Mucosa of gallbladder (tissue), 1 donor: ENCODE measurements at places on chromosomes 5 and 9.
A peak's percentile ranks its signal among the peaks of the same experiment; 100 is the strongest.

DNA sequence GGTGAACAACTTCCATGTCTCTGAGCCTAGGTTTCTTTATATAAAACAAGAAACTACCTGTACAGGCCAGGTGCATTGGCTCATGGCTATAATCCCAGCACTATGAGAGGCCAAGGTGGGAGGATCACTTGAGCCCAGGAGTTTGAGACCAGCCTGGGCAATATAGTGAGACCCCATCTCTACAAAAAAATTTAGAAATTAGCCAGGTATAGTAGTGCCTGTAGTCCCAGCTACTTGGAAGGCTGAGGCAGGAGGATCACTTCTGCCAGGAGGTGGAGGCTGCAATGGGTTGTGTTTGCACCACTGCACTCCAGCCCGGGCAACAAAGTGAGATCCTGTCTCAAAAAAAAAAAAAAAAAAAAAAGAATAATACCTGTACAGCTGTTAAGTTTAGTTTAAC lies 11.1 kb downstream of the FAM13B start:
- DNase-seq, result no peak

DNA sequence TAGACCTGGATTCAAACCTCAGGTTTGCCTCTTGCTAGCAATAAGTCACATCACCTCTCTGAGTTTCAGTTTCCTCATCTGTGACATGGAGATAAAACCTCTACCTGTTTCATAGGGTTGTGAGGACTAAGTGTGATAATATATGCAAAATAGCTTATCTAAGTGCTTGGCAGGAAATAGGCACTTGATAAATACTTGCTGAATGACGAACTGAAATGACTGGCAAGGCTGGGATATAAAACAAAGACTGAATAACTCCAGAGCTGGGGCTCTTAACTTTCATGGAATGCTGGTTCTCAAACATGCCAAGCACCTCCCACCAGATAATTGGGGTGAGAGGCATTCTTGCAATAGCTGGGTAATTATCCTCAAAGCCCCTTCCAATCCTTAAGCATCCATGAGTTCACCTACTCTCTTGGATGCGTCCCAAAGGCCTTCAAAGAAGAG lies 87.6 kb downstream of the ADRB2 start:
- no peak for DNase-seq

DNA sequence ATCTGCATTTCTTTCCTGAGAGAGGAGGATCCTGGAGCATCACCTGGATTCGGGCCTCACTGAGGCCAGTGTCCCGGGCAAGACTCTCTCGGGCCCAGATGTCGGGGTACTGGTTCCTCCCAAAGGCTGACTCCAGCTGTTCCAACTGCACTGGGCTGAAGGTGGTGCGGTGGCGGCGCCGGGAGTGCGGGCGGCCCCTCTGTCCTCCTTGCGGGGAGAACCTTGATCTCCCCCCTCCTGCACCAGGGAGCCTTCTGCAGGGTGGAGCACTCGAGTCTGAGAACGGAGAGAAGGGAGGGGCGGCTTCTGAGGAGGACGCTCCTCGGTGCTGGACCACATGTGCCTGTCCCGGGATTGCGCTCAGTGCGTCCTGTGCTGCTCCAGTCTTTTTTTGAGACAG lies 2.0 kb downstream of the PROP1 start:
- no peak for DNase-seq

DNA sequence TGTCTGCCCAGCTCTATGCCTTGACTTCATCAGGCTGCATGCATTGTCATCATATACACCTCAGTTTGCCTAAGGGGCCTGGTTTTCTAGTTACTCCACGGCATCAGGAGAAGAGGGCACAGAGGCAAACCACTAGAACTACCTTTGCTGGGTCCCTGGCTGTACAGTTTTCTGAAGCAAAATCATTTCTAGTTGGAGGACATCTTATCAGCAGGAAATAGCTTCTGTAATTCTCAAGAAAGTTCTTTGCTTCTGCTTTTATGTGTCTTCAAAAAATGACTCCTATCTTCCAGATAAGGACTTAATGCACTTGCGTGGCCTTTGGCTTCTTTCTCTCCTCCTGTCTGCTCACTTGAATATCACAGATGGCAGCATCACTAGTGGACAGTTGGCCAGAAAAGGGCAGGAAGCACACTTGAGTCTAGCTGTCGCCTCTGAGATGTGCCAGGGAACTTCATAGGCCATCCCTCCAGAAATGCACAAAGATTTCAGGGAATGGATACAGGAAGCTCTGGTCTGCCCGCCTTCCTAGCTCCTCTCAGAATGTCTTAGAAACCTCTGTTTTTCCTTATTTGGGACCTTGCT lies 22.4 kb upstream of the LTC4S start:
- no peak for DNase-seq

DNA sequence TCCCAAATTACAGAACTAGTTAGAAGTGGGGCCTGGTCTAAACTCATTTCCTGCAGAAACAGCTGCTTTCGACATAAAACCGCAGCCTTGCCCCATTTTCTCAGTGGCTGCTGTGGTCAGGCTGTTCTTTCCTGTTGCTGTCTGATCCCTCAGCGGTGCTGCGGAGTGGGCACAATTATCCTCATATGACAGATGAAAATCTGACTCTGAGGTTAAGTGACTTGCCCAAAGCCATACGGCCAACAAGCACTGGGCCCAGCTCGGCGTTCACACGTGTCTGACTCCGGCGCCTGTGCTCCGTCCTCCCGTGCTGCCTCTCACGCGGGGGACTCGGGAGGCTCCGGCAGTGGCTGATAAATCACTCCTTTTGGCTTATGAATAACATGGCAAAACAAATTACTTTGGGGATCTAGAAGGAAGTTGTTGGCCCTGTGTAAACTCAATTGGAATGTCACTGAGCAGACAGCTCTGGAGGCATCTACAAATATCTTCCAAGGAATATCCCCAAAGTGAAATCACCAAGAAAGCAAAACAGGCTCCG lies 142.6 kb upstream of the LMX1B start:
- DNase-seq, result peak; percentile 81
